ENCODE measurements at places on chromosomes 5 and 9.

DNA sequence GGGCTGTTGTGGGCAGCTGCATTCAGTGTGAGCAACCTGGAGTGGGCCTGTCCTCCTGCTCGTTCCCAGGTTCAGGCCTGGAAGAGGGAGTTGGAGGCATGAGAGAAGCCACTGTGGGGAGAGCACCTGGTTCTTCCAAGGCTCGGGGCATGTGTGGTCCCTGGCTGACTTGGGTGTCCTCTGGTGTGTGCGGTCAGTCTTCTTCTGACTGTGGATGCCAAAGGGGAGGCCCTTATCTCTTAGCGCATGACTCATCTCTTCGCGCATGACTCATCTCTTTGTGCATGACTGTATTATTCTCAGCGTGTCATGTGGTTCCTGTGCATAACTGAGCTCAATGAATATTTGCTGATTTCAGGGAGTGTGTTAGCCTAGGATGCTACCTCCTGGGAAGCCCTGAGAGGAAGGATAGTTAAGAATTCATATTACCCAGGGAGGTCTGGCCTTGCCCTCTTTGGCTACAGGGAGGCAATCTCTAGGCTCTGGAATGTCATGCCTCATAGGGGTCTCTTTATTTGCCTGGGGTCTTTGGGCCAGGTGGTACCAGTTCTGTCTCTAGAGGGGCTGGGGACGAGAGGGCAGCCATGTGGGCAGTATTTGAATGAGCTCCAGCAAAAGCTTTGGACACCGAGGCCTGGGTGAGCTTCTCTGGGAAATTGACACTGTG, 188.7 kb downstream of the HSPA4 start:
- peak; percentile 66 for DNase-seq

DNA sequence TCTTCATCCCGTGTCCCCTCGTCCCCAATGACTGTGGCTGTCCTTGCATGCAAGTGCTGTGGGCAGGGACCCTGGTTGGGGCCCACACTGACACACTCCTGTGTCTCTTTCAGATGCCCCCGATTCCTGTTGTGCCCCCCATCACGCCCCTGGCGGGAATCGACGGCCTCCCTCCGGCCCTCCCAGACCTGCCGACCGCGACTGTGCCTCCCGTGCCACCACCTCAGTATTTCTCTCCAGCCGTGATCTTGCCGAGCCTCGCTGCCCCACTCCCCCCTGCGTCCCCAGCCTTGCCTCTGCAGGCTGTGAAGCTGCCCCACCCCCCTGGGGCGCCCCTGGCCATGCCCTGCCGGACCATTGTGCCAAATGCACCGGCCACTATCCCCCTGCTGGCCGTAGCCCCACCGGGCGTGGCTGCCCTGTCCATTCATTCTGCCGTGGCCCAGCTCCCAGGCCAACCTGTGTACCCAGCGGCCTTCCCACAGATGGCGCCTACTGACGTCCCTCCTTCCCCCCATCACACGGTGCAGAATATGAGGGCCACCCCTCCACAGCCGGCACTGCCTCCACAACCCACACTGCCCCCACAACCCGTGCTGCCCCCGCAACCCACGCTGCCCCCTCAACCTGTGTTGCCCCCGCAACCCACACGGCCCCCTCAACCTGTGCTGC, 75.0 kb downstream of the WNK2 start:
- DNase-seq = no peak

GRCh38 chr5:7597059-7597642, 201.2 kb downstream of the ADCY2 start:
- no peak for DNase-seq

DNA sequence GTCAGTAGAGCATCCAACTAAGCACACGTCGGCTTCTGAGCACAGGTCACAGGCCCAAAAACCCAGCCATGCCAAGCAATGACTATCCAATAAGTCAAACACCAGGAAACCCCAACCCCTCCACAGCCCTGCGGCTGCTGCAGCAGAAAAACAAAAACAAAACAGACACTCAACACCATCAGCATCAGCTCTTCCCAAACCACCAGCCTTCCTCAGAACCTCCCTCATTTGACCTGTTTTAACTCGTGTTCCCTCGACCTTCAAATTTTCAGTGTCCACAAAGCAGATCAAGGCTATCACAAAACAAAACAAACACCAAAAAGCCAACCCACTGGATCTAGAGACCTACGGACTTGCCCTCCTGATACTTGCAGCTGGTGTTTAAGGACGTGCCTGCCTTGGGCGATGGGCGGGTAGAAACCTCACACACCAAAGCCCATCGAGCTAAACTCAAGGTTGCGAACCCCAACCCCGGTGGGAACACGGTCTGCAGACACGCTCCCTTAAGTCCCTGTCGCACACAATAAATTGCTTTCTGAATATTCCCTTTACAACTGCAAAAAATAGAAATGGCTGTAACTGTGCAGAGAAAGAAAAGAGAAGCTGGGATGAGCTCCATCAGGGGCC, 247.1 kb upstream of the ANKRD55 start:
- DNase-seq = peak; percentile 12

- DNase-seq = no peak
Measured at GRCh38 chr5:6475626-6476312, 27.1 kb downstream of the UBE2QL1 start.

DNA sequence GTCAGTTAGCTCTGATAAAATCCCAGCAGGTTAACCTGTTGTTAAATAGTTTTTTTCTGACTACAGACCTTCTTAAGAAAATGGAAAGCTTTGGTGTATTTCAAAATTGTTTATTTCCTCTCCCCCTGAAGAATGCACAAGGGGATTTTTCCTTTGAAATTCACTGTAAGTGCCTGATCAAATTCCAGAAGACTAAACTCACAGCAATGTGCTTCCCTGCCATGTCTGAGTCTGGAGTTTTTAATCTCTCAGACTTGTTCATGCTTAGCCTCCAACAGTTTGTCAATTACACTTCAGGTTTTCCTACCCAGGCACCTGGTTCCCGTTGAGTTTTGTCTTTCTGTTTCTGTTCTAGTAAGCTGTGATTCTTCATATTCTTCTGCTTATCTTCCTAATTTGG, 961.6 kb upstream of the CDH18 start:
- DNase-seq = no peak

DNA sequence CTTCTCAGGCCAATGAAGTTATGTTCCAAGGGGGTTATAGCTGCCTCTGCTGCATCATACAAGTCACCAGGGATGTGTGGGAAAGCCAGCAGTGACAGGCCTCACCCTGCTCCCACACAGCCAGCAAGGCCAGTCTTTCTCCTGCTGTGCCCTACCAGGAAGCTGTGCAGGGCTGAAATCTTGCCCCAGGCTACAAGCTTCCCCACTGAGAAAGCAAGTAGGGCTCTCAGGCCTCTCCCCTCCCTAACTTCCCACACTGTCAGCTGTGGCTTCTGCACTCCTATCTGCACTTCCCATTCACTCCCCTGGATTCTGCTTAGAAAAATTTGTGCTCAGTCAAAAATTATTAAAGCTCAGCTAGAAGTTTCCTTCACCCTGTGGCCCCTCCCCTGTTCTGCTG, 611.2 kb upstream of the ZNF608 start:
- DNase-seq = no peak

DNA sequence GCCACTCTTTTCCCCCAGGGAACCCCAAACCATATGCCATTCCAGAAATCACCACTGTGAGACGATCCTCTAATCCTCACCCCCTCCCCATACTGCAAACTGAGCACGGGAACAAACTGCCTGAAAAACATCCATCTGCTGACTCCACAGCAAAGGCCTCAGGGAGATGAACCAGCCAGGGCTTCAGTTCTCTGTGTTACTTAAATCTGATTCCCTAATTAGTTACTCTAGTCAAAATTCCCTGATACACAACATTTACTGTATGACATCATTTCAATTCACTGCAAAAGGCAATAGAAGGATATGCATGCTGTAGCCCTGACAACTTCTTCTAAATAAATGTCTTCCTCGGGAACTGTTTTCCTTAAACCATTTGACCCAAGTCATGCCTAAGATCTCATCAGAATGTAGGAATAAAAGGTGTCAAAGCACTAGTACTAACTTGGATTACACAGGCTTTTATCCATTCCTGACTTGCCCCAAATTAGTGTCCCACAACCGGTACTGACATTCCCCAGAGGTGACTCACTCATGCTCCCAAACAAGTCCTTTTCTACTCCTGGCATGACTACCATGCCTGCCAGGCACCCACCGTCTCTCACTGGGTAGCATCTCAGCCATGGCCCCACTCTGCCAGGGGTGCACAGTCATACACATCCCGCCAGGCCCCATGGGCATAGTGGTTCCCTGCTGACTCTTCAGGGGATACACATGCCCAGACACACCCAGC, 35.0 kb downstream of the MTX3 start:
- no peak for DNase-seq

DNA sequence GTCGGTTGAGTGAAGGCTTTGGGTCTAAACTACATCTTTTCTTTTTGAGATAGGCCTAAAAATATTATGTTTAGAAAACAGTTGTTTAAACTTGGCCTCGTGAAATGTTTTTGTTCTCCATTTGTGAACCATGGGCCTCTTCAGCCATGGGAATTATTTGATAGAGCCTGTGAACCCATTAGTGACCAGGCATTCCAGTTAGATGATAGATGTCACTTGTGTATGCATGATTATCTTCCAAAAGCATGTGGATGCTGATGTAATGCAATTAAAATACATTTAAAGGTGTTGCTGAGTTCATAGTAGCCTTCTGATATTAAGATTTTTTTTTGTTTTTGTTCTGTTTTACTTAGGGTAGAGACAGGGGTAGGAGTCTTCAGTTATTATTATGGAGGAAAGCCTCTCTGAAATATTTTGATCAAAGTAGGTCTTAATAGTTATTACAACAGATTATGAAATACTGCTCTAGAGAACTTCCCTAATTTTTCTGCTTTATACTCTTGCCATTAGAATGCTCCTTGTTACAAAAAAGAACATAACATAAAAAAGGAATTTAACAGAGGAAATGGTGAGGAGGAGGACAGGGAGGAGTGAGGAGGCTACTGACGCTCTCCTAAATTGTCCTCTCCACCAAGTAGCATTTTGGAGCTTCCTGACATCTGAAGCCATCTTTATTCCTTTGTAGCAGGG, 32.9 kb downstream of the CPEB4 start:
- DNase-seq = no peak

DNA sequence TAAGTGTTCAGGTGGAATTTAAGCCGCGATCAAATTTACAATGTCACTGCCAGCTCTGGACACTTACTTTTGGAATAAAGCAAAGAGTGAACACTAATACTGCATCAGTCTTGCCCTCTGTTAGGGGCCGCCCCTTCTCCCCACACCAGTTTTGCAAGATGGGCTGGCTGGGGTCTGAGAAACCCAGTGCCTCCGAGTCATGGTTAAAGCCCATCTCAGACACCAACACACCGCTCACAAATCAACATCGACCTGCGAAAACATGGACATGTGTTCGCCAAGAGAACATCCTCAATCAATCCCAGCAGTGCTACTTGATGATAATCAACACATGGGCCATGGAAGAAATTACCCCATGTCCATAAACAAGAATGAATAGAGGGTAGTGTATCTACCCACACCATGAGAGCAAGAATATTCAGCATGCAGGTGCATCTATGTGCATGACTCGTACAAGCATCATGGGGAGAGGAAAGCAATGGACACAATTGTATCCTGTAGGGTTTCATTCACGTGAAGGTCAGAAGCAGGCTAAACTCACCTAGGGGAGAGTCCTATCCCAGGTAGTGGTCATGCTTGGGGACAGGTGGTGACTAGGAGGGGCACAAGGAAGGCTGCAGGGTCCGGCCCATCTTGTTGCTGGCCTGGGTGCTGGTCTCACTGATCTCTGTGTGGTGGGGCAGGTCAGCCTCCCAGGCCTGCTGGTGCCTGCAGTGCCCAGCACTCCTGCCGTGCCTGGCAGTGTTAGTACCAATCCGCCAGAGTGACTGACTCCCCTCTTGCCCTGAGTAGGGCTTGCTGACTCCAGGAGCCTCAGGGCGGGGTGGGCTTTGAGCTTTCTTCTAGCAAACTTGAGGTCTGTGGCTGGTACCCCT, 5.0 kb downstream of the S1PR3 start:
- no peak for DNase-seq

- DNase-seq = no peak
Measured at GRCh38 chr9:21890696-21891095, 88.3 kb downstream of the MTAP start.

DNA sequence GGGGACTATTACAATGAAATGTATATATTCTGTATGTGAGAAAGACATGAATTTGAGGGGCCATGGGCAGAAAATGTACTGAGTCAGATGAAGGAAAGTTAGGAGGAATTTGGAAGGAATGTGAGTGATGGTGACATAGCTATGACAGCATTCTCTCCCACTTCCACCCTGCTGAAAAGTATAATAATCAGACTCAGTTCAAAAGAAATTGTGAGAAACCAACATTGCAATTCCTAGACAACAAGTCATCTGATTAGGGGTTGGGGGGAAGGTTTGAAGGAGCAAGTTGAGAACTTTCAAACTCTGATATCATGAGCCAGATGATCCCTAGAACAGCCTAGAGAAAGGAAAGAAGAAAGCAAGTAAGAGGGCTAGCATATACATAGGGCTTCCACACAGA, 370.6 kb downstream of the DMRTA1 start:
- no peak for DNase-seq

- no peak for DNase-seq
Measured at GRCh38 chr5:135437796-135438560, 9.2 kb downstream of the DCANP1 start.

DNA sequence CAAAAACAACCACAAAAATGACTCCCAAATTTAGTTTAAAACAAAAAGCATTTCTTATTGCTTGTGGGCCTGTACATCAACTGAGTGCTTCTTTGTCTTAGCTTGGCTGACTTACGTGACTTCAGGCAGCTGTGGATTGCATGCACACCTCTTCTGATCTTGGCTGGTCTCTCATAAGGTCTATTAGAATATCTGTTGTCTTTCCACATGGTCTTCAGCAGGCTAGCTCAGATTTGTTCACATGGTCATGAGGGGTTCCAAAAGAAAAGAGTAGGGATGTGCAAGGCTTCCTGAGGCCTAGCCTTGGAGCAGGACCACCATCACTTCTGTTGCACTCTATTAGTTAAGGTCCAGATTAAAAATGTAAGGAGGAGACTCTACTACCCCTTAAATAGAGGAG, 120.1 kb downstream of the LRRC70 start:
- no peak for DNase-seq

- DNase-seq = peak; percentile 8
Measured at GRCh38 chr9:14585730-14586473, 107.3 kb downstream of the ZDHHC21 start.

GRCh38 chr9:94867281-94867841, 140.9 kb downstream of the AOPEP start:
- no peak for DNase-seq

DNA sequence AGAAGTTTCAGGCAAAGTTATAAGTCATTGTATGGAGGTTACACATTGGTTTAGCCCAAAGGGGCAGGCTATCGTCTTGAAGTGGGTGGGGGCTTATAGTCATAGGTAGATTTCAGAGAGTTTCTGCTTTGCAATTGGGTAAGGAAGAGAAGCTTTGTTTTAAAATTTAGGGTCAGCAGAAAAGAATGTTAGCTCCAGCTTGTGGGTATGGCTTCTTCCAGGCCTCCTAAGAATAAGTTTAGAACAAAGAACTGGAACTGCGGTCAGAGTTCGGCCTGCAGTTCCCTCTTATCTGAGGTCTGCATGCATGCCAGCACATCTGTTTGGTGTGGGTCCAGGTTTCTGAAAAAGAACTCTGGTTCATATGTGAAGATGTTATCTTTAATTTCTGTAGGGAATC, 96.1 kb downstream of the CYFIP2 start:
- DNase-seq = no peak

All from stimulated activated CD4-positive, alpha-beta T cell treated with anti-CD3 and anti-CD28 coated beads, Interleukin-1b, Interleukin-23, amount 100 ng/mL, for 48 hours (primary cell).